Activated T-cell treated with anti-CD3 and anti-CD28 coated beads, Interleukin-2, amount 50 U/mL, for 4 hours (primary cell): ENCODE measurements at places on chromosomes 2 and 18.

- DNase-seq: no peak
These were observed 96.7 kb downstream of the CRIM1 start for GRCh38 chr2:36452260-36452659.

- DNase-seq: no peak
These were observed 294.2 kb downstream of the FIGN start for GRCh38 chr2:163441603-163442002.

GRCh38 chr2:235641956-235642355 lies 148.1 kb downstream of the AGAP1 start:
- no peak for DNase-seq

GRCh38 chr2:64624862-64625261 lies 28.9 kb downstream of the SERTAD2 start:
- DNase-seq: no peak

DNA sequence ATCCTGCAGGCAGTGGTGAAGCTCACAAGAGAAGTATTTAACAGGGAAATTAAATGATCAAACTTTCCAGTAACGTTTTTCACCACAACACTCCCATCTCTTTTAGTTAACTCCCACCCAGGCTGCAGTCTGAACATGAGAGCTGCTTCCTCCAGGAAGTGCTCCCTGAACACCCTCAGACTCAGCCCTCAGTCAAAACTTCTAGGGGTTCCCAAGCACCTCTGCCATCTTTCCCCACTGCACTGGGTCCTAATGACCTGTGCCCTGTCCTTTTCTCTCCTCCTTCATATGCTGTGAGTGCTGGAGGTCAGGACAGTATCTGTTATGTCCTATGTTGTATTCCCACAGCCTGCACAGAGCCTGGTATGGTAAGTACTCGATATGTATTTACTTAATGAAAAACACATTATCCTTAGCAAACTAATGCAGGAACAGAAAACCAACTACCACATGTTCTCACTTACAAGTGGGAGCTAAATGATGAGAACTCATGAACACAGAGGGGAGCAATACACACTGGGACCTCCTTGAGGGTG lies 49.2 kb upstream of the ASPRV1 start:
- DNase-seq: no peak

DNA sequence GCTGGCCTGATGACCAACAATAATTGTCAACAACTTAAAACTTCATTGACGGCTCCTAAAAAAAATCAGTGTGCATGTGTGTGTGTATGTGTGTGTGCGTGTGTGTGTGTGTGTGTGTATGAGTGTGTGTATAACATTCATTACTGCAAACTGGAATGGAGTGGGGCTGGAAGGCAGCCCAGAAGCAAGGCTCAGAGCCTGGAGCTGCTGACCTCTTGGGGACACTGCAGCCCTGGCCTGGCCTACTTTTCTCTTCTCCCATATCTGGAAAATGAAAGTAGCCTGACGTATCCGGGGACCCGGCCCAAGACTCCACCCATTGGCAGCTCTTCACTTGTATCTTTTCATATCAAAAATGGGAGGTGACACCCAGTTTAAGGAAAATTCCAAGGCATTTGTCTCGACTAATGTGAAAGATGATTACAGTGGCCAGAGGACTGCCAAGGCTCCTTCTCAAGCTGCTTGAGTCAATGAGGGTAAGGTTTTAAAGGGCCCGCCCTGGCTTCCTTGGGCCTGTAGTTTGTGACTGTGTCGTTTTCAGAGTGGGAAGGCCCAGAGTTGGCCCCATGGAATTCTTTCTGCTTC lies 72.4 kb upstream of the IL1R1 start:
- DNase-seq: no peak

DNA sequence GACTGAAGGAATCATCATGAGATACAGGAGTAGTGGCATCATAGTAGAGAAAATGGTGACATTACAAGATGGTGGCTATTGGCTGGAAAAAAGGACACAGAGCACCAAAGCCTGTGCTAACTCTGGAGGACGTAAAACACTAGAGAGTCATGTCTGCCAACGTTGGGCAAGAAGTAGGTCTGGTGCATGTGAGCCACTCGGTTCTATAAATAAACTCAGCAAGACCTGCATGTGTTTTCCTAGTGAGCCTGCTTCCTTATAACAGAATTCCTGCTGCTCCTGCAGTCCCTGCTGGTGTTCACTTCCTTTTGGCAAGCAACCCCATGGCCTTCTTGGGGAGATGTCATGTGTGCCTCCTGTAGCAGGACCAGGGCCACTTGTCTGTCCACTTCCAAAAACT lies 325.2 kb downstream of the OSR1 start:
- DNase-seq: no peak

DNA sequence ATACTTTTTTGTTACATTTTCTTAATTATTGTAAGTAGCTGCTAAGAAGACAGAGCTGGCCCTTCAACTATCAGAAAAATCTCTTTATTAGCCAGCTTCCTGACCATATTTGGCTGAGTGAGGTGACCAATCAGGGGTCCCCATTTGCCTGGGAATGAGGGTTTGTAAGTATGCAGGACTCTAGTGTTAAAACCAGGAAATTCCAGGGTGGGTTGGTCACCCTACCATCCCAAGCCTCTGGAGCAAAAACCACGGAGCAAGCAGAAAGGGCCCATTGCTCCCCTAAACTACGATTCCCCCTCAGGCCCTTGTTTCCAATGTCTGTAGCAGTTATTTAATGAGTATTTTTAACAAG lies 165.6 kb upstream of the NCKAP5 start:
- no peak for DNase-seq

DNA sequence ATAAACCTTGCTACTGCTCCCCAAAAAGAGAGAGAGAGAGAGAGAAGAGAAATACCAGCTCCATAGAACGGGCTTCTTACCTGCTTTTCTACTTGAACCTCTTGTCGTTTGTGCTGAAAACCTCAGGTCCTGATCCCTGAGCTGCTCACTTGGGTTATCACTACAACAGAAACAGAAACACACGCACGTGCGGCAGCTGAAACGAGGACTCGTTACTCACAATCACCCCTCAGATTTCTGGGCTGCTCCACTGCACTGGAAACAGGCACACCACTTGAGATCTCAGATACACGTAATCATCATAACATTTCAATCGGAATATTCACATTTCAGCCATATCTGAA lies 48.2 kb upstream of the GPC1 start:
- no peak for DNase-seq

DNA sequence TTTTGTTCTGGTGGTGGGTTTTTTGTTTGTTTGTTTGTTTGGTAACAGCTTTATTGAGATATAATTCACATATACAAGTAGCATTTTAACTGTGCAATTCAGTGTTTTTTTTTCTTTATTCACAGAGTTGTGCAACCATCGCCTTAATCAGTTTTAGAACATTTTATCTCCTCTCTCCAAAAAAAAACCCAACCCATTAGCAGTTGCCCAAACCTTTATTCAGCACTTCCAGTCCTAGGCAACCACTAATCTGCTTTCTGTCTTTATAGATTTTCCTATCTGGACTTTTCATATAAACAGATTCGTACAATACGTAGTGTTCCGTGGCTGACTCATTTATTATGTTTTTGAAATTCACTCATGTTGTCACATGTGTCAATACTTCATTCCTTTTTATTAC lies 38.7 kb downstream of the CCDC138 start:
- DNase-seq: no peak

DNA sequence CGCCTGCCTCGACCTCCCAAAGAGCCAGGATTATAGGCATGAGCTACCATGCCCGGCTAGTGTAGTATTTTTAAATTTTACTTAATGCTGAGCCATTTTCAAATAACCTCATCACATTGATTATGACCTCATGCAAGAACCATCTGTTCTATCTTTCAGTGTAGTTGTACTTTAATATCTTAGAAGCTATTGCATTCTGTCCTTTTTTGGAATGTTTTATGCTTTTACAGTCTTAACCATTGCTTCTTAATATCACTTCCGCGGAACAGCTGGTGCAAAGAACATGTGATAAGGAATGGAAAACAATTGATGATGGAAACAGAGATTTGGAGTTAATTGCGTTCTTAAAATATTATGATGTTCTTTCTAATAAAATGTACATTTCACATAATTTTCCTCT lies 2.7 kb downstream of the GEN1 start:
- no peak for DNase-seq

DNA sequence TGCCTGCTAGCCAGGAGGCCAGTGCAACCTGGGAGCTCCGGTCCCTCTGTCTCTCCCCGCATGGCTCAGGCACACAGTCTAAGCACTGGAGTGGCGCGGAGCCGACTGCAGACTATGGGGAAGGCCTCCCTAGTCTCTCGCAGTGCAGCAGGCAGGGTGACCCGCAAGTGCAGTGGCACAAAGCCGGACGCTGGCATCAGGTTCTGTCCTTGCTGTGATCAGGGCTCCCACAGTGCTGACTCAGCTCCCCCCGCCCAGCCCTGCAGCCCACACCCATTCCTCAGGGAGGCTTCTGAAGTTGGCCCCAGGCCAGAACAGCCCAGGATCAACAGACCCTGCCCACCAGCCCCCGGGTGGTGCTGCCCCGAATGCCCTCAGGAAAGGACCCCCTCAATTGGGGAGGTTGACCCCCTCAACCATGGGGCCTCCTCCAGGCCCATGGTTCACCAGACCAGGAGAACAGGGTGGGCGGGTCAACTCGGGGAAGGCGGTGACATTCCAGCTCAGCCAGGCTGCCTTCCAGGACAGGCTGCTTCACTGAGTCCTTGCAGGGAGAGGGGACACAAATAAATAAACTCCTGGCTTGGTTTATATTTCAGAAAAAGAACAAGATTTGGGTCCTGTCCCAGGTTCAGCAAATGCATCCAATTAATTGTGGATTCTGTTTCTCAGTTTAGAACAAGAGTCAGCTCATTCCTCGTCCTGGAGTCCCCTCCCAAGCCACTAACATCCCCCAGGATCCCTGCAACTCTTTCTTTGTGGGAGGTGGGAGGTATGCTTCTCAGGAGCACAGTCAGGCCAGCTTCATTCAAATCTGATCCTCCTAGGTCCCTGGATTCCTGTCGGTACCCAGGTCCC lies 12.2 kb downstream of the BIN1 start:
- no peak for DNase-seq

DNA sequence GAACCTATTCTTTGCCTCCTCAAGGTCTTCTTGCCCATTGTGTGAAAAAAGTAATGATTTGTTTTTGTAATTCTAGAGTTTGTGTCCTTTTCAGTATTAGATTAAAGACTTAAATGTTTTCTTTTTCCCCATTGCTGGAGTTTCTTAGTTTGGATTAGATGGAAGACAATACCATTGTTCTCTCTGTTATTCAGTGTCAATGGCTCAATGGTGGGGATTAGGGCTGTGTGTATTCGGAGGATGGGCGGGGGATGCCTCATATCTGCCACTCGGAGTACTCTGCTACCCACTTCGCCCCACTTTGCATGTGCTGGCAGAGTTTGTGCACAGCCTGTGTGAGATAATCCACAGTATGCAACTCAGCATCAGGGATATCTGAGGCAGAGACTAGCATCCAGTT lies 90.1 kb downstream of the KLHL29 start:
- no peak for DNase-seq

- DNase-seq: no peak
These were observed 36.7 kb downstream of the TMEM37 start for GRCh38 chr2:119468154-119468955.

DNA sequence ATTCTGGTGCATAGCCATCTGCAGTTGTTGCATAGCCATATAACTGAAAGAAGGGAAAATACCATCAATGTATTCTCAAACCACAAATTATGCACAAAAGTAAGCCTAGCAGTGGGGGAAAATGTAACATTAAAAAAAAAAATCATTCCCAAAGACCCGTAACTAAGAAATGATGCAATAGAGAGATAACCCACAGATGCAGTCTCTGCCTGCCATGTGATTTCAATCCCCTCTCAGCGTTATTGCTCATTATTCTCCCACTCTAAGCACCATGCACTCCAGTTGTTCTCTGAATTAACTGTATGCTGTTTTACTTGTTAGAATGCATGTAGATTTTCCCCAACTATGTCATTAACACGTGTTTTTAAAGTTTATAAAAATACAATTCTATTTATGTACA lies 14.1 kb downstream of the DSC1 start:
- DNase-seq: no peak

DNA sequence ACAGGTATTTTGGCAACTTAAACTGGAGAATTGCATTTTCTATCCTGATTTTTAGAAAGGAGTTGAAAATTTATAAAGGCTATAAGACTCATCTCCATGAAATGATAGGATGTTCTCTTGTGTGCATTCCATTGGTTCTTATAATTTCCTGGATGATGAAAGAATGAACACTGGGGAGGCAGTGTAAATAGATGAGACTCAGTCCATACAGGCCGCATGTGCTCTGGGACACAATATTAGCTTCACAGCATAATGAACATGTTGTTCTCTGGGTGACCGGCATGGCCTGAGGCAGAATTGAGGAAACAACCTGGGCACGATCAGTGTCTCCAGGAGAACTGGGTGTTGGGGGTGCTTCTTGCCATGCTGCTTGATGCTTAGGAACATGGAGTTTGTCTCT lies 38.8 kb downstream of the AOX1 start:
- DNase-seq: no peak

GRCh38 chr2:109372614-109373013 lies 241.2 kb downstream of the SEPTIN10 start:
- DNase-seq: no peak

GRCh38 chr18:58882686-58883085 lies 18.0 kb downstream of the ZNF532 start:
- DNase-seq: no peak
